Left renal cortex interstitium (tissue), 4 donors: ENCODE measurements at places on chromosomes 3 and 15. TPM values are rescaled to one million over a fixed set of nuclear protein-coding genes. Genes with fewer than 3 reads are reported as not detected.

FHIT gene
- polyA plus RNA-seq = 23.4 TPM

SI gene
- not detected for polyA plus RNA-seq

ACP3 gene
- 74.0 TPM for polyA plus RNA-seq

DNA sequence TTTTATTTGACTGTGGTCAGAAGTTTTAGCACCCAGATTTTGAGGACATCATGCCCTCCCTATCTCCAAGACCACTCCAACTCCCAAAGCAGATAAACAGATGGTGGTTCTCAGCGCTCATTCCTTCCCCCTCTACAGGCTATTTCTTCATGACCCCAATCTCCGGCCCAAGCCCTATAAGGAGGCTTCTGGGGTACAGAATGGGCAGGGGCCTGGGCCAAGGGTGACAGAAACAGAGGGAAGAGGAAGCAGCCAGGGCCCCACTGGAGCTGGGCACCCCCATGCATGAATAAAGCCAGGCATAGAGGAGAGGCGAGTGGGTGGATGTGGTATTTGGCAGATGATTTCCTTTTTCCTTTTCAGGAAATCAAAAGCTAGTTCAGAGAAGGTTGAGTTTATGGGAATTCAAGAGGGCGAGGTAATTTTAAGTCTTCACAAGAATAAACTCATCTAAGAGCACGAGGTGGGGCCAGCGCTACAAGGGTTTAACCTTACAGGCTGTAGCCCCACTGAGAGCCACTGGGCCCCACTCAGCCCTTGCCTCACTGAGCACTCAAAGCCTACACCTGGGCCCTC lies 104.8 kb upstream of the HERC1 start:
- DNase-seq = no peak

ALDH1A2 gene
- 267 TPM for polyA plus RNA-seq
